CD4-positive, alpha-beta T cell treated with Interleukin-4 for 4 hours (primary cell): ENCODE measurements at places on chromosomes 3 and 15.

GRCh38 chr3:56308471-56308870 is 159.8 kb downstream of the ERC2 start:
- no peak for DNase-seq

- DNase-seq: no peak
Measured at GRCh38 chr15:51924156-51925068, 47.2 kb downstream of the LEO1 start.

DNA sequence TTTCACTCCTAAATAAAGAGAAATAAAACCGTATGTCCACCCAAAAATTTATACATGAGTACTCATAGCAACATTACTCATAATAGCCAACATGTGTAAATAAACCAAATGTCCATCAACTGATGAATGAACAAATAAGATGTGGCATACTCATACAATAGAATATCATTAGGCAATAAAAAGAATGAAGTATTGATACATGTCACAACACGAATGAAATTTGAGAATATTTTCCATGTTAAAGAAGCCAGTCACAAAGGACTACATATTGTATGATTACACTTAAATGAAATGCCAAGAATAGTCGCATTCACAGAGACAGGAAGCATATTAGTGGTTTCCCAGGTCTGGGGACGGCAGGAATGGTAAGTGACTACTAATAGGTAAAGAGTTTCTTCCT is 869.2 kb downstream of the IGSF11 start:
- DNase-seq: no peak

DNA sequence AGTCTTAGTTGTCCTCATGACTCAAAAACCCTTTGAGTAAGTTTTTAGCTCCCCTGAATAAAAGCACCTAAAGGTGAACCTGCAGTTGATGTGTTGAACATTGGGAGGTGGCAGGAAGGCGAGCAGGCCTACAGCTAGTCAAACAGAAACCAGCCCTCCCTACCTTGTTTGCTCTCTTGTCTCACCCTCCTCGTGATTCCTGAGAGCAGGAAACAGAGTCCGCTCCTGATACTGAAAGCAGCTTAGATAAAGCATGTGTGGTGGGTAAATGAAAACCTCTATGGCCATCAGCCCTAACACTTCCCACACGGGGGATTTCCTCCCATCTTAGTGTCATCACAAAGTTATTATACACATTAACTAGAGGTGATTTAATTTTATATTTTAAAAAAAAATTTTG is 21.8 kb upstream of the CLDN18 start:
- no peak for DNase-seq
